Fibroblast of skin of abdomen (primary cell): ENCODE measurements at places on chromosomes 7 and 10.

DNA sequence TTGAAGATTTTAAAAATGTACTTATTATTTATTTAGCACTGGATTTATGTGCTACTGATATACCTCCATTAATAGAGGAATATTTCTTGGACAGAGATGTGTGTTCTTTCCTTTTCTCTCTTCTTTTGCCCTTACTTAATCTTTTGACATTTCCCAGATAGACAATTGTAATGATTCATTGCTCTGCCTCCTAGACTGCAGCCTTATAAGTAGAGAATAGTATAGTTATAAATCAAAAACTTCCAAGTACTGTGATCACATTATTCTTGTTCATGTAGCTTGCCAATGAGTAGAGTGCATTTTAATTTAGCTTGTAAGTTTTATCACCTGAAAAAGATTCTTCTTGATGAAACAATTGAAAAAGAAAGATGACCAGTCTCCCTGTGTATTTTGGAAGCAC, 47.6 kb downstream of the CASD1 start:
- no peak for DNase-seq

DNA sequence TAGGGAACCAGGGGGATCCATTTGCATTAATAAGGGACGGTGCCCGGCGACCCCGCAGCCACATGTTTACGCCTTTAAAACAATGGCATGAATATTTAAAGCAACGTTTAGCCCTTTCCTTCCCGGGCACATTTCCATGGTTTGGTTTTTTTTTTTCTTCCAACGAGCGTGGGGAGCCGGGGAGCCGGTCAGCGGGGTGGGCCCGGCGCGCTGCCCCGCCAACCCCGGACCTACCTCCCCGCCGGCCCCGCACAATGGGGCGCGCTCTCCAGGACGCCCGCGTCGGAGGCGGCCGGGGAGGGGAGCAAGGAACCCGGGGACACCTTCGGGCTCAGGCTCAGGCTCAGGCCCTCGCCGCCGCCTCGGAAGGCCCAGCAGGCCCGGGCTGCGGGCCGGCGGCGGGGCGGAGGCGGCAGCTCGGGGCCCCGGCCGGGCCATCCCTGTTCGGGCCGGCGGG, 1.0 kb downstream of the SEPHS1 start:
- peak; percentile 24 for DNase-seq

- DNase-seq, result peak; percentile 63
These were observed 99.3 kb upstream of the DDC start for GRCh38 chr7:50664461-50664922.

- DNase-seq, result no peak
These were observed 4.9 kb upstream of the BLOC1S2 start for GRCh38 chr10:100291356-100291755.

DNA sequence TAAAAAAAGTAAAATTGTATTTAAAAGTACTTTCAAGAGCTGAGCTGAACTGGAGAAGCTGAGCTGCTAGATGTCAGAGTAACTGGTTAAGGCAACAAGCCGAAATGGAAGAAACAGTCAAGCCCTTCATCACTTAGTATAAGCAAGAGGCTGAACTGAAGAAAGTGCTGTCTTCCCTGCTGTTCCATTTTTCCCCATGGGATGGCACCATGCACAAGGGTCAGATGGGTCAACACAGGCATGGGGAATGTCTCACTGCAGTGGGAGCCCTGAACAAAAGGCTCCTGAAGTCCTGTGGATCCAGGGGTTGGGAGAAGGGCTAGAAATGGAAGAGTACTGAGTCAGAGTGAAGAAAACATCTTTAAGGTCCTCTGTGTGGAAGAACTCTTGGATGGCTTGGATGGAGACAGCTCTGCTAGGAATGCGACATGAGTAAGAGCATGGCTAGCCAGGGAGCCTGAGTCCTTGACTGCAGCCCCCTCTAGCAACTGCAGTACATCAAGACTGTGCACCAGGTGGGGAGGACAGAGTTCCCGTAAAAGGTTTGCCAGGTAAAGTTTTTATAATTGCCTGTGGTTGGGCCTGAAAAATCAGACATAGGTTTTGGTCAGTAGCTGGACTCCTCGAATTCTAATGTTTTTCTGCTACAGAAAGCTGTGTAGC, 348.3 kb downstream of the GPR158 start:
- DNase-seq, result no peak

DNA sequence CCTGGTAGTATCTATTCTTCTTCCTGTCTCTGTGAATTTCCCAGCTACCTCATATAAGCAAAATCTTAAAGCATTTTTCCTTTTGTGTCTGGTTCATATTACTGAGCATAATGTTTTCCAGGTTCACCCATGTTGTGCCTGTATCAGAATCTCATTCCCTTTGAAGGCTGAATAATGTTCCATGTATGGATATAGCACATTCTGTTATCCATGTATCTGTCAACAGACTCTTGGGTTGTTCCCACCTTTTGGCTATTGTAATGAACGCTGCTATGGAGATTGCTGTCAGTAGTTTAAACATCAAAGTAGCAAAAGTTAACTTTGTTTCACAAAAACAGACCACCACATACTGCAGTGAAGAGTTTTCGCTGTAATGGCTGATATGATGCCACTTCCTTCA, 99.9 kb downstream of the NSUN6 start:
- no peak for DNase-seq

DNA sequence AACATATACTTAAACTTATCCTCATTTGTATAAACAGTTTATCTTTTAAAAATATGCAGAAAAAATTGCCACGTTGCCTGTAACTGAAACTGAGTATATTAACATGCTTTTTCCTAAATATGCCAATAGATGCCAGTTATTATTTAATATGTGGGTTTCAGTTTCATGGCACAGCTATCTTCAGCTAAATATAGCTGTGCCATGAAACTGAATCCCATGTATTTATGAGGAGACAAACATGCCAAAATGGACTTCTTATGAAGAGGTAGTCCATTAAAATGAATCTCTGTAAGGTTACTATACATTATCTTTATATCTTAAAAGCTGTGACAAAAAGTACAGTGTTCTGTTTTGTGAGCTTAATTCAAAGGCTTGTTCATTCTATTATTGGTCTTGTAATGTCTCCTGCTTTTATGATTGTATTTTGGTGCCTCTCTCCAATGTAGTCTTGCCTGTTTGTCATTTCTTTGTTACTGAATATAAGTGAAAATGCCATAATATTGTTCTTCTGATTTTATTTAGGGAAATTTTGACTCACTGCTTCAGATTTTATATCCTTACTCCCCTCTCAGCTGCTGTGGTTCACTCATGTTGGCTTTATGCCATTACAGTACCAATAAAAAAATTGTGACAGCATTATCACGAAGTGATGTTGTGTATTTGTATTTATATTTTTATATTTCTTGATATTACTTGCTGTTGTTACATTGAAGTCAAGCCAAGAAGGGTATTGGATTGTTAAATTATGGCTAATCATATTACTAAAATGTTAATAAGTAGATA, 34.3 kb upstream of the CACNA2D1 start:
- DNase-seq, result no peak

DNA sequence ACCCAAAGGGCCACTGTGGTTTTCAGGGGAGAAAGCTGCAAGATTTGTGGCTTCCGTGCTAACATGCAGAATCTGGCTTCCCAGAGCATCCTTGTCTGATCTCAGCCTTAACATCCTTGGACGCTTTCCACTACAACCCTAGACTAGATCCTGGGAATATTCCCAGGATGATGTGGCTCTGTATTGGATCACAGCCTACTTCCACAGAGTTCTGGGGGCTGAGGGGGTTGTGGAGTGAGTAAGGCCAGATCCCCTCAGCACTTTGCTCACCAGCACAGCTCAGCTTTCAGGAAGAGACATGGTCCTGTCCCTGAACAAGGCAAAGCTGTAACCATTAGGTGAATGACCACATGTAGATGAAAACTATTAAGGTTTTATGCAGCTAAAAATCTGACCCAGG, 241.3 kb upstream of the MYO3A start:
- DNase-seq, result no peak

- DNase-seq, result no peak
These were observed 316.0 kb downstream of the GFRA1 start for GRCh38 chr10:115957012-115957399.

GRCh38 chr7:74324531-74325209, 35.5 kb downstream of the CLIP2 start:
- no peak for DNase-seq

- DNase-seq, result peak; percentile 75
These were observed 1.8 kb downstream of the TNRC18 start for GRCh38 chr7:5421714-5422395.

DNA sequence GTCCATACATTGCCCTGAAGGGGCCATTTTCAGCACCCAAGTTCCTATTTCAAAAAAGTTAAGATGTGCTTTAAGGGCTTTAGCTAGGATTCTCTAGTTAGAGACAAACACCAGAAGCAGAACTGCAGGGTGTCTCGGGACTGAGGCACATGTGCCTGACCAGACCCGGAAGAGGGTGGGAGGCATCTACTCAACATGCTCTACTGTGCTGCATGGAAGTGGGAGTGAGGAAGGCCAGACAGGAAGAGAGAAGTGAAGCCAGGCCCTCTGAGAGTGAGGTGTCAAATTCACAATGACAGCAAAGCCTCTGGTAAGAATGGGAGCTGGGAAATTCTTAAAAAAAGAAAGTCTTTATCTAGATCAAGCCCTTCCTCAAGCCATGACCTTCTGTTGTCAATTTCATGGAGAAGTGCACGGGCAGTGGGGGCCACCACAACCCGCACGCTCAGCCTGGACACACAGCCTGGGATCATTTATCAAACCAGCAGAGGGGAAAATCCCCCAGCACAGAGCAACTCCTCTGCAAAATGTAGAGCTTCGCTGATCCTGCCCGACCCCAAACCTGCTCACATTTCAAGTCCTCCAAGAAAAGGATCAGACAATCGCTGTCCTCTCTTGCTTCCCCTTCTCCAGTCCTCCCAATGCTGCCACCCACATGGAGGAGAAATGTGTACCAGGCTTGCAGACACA, 38.7 kb downstream of the PLXNA4 start:
- DNase-seq, result no peak

GRCh38 chr10:113221756-113222168, 271.7 kb downstream of the TCF7L2 start:
- peak; percentile 77 for DNase-seq

DNA sequence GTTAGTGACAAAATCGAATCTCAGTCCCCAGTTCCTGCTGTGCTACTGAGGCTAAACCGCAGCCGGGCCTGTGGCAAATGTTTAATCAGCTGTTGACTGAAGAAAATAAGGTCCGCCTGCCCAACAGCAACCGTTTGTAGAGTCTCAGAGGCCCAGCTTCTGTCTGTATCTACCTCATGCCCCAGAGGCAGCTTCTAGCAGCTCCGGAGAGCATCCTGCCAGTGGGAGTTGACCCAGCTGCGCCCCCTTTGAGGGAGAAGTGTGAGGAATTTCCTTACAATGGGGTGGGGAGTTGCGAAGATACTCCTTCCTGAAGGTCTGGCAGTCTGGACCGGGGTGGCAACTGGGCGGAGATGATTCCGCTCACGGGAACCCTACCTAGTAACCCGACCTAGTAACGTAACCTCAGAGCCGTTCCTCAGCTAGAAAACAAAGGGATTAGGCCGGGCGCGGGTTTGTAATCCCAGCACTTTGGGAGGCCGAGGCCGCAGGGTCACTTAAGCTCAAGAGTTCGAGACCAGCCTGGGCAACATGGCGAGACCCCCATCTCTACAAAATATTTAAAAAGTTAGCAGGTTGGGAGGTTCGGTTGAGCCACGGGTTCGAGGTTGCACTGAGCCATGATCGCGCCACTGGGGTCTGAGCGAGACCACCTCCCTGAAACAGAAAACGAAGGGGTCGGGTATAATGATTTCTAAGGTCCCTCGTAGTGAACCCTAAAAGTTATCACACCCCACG, 846 bp upstream of the ZNF775 start:
- peak; percentile 71 for DNase-seq

DNA sequence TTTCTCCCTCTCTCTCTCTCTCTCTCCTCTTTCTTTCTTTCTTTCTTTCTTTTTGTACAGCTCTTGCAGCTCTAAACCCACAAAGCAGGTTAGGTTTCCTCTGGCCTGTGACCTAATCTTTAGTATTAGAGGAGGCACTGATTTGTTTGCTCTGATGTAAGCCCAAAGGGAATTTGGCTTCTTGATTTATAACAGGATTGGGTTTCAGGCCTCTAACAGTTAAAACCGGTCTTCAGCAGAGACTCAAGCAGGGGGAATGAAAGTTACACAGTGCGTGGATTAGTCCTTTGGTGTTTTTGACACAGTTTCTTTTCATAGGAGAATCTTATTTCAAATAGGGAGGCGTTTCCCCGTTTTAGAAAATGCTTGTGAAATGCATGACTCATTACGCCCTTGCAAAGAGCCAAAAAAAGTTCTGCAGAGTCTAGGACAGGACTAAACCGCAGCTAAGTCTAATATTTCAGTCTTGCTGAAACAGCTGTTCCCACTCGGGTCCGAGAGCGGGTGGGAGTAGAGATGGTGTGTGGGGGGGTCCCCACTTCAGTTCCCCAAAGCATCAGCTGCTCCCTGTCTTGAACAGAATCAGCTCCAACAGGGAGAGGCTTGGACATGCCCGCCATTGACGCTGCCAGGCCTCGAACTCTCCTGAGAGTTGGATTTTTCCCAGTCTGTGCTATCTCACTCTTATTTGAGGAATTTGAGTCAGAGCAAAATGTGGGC, 296.5 kb upstream of the PITRM1 start:
- peak; percentile 97 for DNase-seq

- DNase-seq, result no peak
These were observed 130.5 kb upstream of the UNC5B start for GRCh38 chr10:71081912-71082311.

- no peak for DNase-seq
These were observed 170.5 kb downstream of the C1GALT1 start for GRCh38 chr7:7352845-7353244.

- DNase-seq, result no peak
These were observed 517 bp downstream of the ITGB1 start for GRCh38 chr10:32957341-32958084.

DNA sequence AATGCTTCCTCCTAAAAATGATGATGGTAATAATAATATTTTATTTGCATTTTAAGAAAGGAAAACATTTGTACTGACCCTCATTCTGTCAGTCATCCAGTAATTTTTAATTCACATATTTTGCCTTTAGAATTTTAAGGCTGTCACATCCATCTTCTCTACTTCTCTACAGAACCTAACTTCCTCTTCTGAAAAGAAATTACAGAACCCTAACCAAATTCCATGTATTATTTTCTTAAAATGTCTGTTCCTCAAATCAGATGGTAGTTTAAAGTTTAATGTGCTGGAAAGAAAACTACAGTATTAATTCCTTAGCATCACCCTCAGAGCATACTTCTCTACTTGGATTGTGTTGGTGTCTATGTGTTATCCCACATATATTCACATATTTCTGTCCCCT, 9.0 kb downstream of the PIK3CG start:
- no peak for DNase-seq

DNA sequence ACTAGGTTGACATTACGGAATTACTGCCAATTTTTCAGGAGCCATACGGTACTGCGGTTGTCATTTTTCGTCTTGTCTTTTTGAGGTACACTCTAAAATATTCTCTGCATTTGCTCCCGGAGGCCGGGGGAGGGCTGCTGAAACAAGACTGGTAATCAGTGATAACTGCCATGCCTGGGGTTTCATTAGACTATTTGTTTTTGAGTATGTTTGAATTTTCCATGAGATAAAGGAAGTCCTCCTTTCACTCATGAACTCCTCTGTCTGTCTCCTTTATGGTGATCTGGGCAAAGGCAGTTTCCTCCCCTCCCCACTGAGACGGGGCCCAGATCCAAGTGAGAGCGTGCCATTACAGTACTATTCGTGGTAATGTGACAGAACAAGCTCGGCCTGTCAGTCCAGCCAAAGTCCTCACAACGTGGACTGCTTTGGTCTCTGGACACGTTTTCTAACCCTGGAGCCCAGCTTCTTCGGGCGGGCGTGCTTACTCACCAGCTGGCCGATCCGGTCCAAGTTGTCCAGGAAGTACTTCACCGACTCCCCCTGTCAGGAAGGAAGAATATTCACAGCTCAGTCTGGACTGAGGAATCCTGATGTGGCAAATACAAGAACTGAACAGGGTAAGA, 45.1 kb downstream of the AMZ1 start:
- DNase-seq, result no peak
